Stimulated activated naive CD8-positive, alpha-beta T cell treated with anti-CD3 and anti-CD28 coated beads, Interleukin-15, amount 100 ng/mL, for 72 hours (primary cell): ENCODE measurements at places on chromosomes 12 and 14.

DNA sequence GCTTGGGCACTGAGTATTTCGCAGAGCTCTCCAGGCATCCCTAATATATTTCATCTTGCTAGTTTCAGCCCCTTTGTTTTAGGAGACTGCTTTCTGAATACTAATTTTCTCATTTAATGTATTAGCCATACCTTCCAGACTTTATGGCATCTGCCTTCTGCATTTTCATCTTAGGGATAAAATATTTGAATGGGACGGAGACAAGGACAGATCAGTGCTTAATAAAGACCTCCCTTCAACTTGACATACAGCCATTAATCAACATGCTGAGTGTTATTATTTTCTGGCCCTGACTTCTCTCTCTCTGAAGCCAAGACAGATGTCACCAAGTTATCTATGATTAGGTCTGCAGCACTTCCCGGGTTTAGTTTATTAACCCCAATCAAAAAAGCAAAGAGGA, 42.4 kb downstream of the CACNA2D4 start:
- no peak for DNase-seq

DNA sequence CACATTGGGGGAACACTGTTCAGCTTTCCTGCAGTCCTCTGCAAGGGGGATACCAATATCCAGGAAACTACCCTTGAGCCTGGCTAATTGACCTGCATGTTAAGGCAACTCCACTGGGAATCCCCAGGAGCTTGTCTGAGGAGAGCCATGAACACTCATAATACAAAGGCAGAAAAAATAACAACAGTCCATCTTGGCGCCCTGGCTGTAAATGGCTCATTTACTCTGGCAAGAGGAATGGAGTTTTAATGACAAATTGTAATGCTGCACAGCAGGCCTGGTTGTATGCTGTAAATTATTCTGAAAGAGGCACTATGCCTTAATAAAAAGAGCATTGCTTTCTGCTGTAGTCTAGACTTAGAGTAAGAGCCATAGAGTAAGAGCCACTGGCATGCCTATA, 58.3 kb downstream of the SLC8A3 start:
- no peak for DNase-seq

DNA sequence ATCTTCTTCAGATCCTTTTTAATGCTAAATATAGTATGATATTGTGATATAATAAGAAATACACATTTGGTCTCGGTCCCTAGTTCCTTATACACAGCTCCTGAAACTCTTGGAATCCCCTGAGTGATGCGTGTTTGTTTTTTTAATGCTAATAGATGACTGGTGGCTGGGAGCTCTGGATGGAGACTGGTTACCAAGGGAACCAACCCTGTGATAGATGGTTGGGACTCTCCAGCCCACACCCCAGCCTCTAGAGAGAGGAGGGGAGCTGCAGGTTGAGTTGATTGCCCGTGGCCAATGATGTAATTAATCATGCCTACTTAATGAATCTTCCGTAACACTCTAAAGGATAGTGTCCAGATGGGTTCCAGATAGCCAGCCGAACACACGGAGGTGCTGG, 140.6 kb downstream of the FBXL14 start:
- DNase-seq: no peak

DNA sequence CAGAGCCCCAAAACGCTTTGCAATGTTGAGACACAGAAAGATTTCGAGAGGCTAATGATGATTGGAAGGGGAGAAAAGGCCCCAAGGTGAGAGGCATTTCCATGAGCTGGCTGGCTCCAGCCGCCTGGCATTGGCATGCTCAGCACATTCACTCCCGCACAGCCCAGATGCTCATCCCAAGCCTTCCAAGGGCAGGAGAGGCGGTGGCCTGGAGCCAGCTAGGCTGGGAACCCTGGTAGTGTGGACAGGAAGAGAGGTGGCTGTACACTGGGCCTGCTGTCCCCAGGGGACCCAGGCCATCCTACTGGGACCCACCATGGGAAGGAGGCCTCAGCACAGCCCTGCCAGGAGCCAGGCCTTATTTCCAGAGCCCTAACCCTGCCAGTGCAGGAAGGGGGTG, 72.2 kb downstream of the SPTB start:
- DNase-seq: no peak

DNA sequence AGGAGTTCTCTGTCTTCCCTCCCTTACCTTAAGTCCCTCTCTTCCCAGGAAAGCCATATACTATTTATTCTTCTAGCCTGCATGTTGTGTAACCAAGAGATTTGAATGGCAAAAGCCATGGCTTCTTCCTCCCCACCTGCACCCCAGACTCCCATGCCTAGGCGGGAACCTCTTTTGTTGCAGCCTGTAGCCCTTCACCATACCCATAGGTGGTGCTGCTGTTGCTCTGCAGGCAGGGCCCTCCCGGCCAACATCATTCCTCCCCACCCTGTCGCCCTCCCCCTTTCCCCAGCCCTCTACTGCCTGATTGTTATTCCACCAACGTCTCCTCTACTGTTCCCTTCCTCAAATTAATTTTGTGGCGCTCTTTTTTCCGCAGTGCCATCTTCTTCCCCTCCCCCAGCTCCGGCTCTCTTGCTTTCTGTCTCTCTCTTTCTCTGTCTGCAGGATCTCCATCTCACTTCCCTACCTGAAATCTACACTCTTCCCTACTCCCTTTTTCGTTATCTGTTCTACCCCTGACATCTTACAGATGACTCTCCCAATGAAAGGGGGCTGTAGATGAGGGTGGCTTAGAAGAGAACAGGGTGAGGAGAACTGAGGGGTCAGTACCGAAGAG, 13.8 kb downstream of the NGDN start:
- no peak for DNase-seq

GRCh38 chr14:99603471-99604277, at the start of gene CCDC85C:
TSS of gene CCDC85C (minus strand) at chr14:99604207. CDS start at chr14:99603959, 248 bp downstream.
- peak; percentile 69 for DNase-seq

- DNase-seq: no peak
These were observed 431 bp downstream of the HIP1R start for GRCh38 chr12:122835750-122836026.

GRCh38 chr14:105275267-105275946, 25.4 kb downstream of the BRF1 start:
- no peak for DNase-seq

- DNase-seq: no peak
These were observed 6.0 kb downstream of the FAR2 start for GRCh38 chr12:29155079-29155478.

- DNase-seq: no peak
These were observed 210.3 kb downstream of the NUAK1 start for GRCh38 chr12:105928436-105928835.

GRCh38 chr12:131909081-131909751, 14.8 kb downstream of the ULK1 start:
- DNase-seq: no peak

- DNase-seq: no peak
These were observed 35.0 kb downstream of the CRADD start for GRCh38 chr12:93712200-93712599.

GRCh38 chr12:124571556-124571955, 4.1 kb upstream of the NCOR2 start:
- no peak for DNase-seq

DNA sequence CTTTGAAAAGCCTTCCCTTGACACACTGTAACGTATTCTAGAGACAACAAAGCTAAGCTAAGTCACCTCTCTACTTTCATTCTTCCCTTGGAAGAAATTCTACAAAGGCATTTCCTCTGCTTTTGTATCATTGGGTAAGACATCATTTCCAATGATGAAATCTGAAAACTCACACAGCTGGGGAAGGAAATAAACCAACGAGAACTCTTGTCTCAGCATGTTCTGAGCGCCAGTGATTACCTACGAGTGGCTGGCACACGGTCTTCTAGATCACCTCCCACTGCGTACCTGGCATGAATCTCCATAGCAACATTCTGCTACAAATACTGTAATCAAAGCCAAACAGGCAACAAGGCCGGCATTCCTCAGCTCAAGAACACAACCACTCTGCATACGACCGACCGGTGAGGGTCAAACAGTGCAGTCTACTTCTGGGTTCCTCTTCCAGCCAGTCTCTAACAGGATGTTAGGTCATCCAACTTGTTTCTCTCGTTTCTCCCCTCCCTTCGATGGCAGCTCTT, 7.6 kb downstream of the VPS37B start:
- no peak for DNase-seq

- no peak for DNase-seq
These were observed 53.3 kb downstream of the BDKRB1 start for GRCh38 chr14:96309133-96309895.

- no peak for DNase-seq
These were observed 469.8 kb upstream of the SEL1L start for GRCh38 chr14:82003426-82003825.

- peak; percentile 46 for DNase-seq
These were observed 6.7 kb upstream of the TESC start for GRCh38 chr12:117105902-117106301.

DNA sequence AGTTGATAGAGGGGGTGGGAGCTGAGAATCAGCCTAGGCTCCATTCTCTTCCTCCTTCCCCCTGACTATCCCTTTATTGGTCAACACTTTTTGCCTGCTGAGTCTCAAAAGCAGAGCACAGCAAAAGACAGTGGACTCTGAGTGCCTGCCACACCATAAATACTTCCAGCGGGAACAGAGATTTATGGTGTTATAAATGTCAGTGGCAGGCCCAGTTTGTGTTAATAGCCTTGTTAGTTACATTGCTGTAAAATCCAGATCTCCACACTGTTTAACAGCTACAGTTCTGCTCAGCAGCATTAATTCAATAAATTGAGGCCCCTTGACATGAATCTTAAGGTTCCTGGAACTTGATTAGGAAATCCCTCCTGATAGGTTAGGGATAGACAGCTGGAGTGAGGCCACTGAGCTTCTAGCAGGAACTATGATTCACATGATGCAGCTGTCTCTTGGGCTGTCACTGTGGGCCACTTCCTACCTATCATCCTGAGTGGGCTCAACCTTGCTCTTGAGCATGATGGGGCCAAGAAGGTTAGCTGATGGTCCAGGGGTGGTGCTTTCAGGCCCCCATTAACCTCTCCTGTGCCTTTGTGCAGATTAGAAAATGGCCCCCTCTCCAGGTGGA, 295.2 kb upstream of the SRRM4 start:
- no peak for DNase-seq

DNA sequence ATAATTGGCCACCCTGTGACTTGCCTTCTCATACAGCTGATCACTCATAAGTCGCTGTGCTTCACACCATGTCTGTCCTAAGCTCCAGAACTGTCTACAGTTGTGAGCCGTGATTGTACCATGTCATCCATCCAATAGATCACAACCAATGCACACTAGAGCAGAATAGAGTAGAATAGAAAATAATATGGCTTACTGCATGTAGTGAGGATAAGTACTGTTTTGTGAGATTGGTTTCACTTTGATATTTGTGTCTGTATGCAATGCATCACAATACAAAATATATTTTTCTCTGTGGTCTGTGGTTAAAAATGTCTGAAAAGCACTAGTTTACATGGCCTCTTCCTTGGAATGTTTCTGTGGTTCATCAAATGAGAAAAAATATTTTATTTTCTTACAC, 237.6 kb upstream of the PRKD1 start:
- DNase-seq: no peak
